ENCODE measurements at places on chromosomes 2 and 18. TPM values are rescaled to one million over a fixed set of nuclear protein-coding genes. Genes with fewer than 3 reads are reported as not detected.

Gene DSEL
- 16.4 TPM for total RNA-seq

Gene POMC
- total RNA-seq, result 2.2 TPM

Gene CD226
- 1.6 TPM for total RNA-seq

Gene CCDC68
- total RNA-seq, result 2.5 TPM

Gene NDUFV2
- total RNA-seq, result 117 TPM

Gene ARHGAP28
- total RNA-seq, result 15.6 TPM

Gene SDC1
- 1.2 TPM for total RNA-seq

Gene CNDP1
- 0.19 TPM for total RNA-seq

Gene CAPN14
- 0.09 TPM for total RNA-seq

Gene APCDD1
- 38.5 TPM for total RNA-seq

Gene ALLC
- not detected for total RNA-seq

Gene GALM
- total RNA-seq, result 10.8 TPM

Gene FBLN7
- 15.4 TPM for total RNA-seq

Gene GALNT3
- total RNA-seq, result 1.6 TPM

Gene CYS1
- 3.0 TPM for total RNA-seq

Gene HSPE1
- total RNA-seq, result 54.5 TPM

Gene DSG4
- not detected for total RNA-seq

Gene SKOR2
- total RNA-seq, result not detected

Gene UGT1A10
- not detected for total RNA-seq

Gene WBP1
- total RNA-seq, result 40.5 TPM

Gene PIK3C3
- 51.2 TPM for total RNA-seq

Gene SNORC
- 1.00 TPM for total RNA-seq

Gene ZAP70
- 2.8 TPM for total RNA-seq

Gene EPAS1
- 478 TPM for total RNA-seq

Gene SOX11
- not detected for total RNA-seq

Gene LINC00305
- not detected for total RNA-seq

Gene ALPI
- not detected for total RNA-seq

Gene CENPO
- 2.6 TPM for total RNA-seq

Gene CCDC150
- 0.56 TPM for total RNA-seq

Gene MDH1B
- 0.57 TPM for total RNA-seq

Gene NCL
- total RNA-seq, result 341 TPM

Gene SPP2
- total RNA-seq, result not detected

Gene THOC1
- 25.9 TPM for total RNA-seq

Gene CTNNA2
- total RNA-seq, result not detected

Gene VPS54
- total RNA-seq, result 22.9 TPM

Gene TUBB8B
- not detected for total RNA-seq

Gene MAP4K4
- 53.5 TPM for total RNA-seq

Gene CTAGE1
- total RNA-seq, result not detected

Gene KCNG3
- total RNA-seq, result 0.05 TPM

Gene DSG1
- total RNA-seq, result not detected

Gene GPR55
- total RNA-seq, result 0.19 TPM

Gene GREB1
- 7.4 TPM for total RNA-seq

Gene KLHL14
- 0.33 TPM for total RNA-seq

Gene OXER1
- 1.00 TPM for total RNA-seq

Gene HTR2B
- total RNA-seq, result 4.9 TPM

Gene AUP1
- total RNA-seq, result 67.0 TPM

Gene RPL31
- total RNA-seq, result 1,087 TPM

Gene IMPA2
- total RNA-seq, result 31.5 TPM

Gene UGT1A8
- total RNA-seq, result not detected

Gene TUBB6
- total RNA-seq, result 288 TPM

Gene CFAP53
- not detected for total RNA-seq

Data from posterior vena cava (tissue), 2 donors.